ENCODE measurements at places on chromosomes 6 and 20.
A peak's percentile ranks its signal among the peaks of the same experiment; 100 is the strongest.

- DNase-seq, result no peak
Observed at GRCh38 chr6:82333781-82334180, 29.8 kb upstream of the TPBG start.

DNA sequence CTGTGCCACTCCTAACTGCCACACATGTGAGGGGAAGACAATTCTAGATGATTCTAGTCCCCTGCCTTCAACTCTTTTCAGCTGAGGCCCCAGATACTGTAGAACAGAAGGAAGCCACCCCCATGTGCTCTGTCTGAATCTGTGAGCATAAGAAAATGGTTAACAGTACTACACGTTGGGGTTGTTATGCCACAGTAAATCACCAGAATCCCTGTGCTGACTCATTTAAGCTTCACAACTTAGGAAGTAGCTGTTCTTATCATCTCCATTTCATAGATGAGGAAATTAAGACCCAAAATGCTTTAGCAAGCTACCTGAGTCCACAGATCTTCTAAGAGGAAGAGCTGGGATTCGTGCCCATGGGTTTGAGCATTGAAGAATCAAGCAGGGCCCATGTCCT, 27.4 kb upstream of the SCRT2 start:
- no peak for DNase-seq

DNA sequence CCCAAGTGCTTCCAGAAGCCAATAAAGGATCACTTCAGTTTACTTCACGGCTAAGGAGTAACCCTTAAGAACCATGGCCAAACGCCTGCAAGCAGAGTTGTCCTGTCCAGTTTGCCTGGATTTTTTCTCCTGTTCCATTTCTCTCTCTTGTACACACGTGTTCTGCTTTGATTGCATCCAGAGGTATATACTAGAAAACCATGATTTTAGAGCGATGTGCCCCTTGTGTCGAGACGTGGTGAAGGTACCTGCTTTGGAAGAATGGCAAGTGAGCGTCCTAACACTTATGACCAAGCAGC, 2.5 kb downstream of the RFPL4B start:
- DNase-seq, result no peak

- DNase-seq, result no peak
Observed at GRCh38 chr6:72636215-72636614, 14.4 kb downstream of the KCNQ5 start.

DNA sequence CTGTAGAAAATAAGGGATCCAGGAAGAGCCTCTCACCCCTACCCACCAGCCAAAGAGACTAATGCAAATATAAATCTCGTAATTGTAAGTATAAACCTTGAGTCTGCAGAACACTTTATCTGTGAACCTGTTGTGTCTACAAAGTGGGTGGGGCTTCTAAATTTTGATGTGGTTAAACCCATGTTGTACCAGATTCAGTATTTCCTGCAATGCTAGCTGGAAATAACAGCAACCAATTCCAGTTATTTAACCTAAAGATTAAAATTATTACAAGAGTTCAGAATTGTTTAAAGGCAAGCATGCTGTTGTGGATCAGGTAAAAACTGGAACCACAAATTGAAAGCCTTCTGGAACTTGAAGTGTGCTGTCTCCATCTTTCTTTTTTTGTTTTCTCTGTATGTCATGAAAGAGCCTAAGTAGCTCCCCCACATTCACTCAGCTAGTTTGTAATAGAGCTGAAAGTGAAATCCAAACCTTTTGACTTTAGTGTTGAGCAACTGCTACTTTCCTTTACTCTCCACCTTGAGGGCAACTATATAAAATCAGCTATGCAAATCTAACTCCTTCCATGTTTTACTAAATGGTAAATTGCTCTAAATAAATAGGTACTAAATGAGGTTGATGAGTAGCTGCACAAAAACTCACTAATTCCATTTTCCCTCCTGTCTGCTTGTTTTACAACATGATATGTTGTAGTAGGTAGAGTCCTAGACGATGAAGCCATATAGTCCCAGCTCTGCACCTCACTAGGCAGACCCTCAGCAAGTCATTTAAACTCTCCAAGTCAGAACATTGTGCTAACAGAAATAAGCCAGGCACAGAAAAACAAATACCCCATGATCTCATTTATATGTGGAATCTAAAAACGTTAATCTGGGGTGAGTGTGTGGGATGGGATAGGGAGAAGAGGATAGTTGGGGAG, 17.9 kb upstream of the THEMIS start:
- DNase-seq, result no peak

- DNase-seq, result no peak
Observed at GRCh38 chr6:166782520-166782919, 155.5 kb upstream of the RPS6KA2 start.

- DNase-seq, result no peak
Observed at GRCh38 chr6:36340618-36341454, 4.1 kb upstream of the BNIP5 start.

GRCh38 chr20:62501801-62502495, 26.2 kb upstream of the GATA5 start:
- DNase-seq, result no peak

DNA sequence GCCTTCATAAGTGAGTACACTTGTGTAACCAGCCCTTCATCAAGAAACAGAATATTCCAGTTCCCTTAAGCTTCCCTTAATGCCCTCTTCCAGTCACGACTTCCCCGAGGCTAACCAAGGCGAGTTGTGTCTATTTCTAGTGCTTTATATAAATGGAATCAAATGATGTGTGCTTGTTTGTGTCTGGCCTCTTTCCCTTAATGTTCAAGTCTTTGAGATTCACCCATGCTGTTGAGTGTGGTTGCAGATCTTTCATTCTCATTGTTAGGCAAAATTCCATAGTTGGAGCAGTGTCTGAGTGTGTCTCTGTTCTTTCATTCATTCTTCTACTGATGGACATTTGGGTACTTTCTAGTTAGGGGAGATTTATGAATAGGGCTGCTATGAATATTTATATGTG, 135.0 kb downstream of the CEBPB start:
- DNase-seq, result no peak

- DNase-seq, result peak; percentile 59
Observed at GRCh38 chr20:25399037-25399430, 8.4 kb upstream of the ABHD12 start.

DNA sequence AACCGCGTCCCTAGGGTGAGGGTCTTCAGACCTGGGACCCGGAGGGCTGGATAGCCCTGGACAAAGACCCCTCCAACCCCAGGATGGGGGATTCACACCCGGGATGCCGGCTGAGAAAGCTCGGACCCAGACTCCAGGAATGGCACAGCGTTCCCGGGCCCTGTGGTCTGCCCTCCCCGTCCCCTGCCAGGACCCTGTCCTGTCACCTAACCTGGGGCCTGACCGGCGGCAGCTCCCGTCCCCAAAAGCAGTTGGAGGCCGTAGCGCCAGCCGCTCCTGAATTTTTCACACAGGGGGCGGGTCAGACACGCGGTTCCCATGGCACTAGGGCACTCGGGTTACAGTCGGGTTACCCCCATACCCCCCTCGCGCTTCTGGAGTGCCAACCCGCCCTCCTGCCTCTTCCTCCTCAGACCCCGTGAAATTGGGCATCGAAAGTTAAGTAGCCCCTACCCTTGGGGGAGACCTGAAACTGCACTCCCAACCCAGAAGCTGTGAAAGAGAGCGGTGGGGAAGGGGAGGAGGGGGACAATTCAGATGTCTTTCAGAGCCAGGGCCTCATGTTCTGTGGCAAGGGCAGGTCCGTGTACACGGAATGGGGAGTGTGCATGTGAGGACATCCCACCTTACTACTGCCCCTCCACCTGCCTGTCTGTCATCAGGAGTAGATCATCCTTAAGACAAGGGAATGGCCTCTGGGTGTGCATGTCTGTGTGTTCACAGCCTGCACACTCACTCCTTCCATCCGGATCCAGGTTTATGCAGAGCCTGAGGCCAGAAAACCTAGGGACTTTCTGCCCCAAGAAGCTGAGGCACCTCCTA, 595 bp downstream of the REM1 start:
- no peak for DNase-seq

DNA sequence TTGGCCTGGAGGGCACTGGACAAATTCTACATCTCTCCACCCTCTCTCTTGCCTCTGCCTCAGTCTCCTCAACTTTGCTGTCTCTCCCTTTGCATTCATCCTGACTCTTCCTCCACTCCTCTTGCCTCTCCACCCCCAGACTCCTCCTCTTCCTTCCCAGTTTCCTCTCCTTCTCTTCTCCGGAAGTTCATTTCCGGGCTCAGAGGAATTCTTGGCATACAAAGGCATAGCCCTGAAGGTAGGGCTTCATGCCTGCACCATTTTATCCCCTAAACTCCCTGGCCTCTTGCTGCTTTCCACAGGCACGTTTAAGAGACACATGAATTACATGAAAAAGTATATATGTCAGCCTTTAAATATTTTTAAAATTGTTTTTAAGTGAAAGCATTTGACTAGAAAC, 10.6 kb downstream of the BFSP1 start:
- DNase-seq, result no peak

DNA sequence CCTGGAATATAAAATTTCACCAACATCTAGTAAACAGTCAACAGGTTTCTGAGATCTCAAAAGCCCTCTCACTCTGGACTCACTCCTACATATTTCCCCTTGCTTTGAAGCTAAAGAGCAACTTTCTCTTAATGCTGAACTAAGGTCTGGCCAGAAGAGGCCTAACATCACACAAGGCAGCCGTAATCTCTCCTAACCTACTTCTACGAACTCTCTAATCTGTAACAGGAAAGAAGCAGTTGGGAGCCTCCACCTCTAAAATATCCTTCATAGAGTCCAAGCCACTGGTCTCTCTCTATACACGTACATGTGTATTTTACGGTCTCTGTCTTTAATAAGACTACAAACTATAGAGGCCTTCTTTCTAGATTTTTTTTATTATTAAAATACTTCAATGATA, 72.0 kb downstream of the REV3L start:
- DNase-seq, result no peak

DNA sequence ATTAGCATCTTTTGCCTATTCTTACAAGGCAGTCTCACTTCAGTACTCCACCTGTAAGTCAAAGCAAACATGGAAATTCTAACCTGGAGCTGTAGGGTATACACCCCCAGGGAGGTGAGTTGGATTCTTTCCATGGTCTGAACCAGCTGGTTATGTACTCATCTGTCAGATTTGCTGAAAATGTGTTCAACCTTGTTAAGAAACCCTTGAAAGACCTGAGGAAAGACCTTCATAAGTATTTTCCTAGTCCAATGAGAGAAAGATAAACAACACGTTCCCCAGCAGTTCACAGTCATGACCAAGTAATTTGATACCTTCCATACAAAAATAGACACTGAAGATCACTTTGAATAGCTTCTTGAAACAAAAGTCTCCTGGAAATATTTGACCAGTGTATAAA, 42.5 kb downstream of the ID4 start:
- DNase-seq, result no peak

DNA sequence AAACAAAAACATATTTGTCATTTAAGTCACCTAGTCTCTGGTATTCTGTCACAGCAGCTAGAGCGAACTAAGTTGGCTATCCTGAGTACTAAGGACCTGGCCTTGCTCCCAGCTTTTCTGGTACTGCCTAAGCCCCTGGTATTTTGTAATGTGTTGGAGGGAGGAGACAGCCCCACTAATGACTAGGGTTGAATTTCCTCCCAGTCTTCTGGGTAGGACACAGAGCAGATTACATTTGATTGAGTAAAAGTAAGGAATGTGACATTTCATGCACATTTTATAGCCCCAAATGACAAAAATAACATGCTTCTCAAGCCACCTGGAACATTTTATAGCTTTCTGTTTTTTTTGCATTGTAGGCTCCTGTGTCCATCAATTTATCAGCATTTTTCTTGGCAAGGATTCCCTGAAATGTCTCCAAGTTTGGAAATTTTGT, 47.9 kb upstream of the DDR1 start:
- peak; percentile 52 for DNase-seq

- DNase-seq, result no peak
Observed at GRCh38 chr6:82617648-82618047, 254.0 kb downstream of the TPBG start.
